ENCODE measurements at places on chromosomes 13 and 19.

- no peak for DNase-seq
Measured at GRCh38 chr13:95540888-95541287, 11.6 kb upstream of the CLDN10 start.

- DNase-seq = no peak
Measured at GRCh38 chr13:67742478-67742877, 512.3 kb upstream of the PCDH9 start.

DNA sequence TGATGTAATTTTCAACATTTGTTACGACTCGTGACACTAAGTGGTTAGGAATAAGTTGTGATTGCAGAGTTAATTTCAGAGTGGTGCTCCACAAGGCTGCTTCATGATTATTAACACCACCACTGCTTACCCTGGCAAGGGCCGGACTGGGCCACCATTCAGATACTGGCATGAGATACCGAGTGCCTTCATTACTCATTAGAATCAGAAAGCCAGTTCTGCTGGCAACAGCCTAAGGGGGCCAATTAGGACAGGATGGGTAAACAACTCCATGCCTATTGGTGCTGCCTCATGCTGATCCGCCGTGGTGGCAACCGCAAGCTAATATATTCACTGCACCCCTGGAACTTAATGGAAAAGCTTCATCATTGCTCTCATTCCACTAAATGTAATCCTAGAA, 575.1 kb downstream of the EFNB2 start:
- no peak for DNase-seq

- no peak for DNase-seq
Measured at GRCh38 chr19:58570770-58571574, 2.2 kb downstream of the MZF1 start.

DNA sequence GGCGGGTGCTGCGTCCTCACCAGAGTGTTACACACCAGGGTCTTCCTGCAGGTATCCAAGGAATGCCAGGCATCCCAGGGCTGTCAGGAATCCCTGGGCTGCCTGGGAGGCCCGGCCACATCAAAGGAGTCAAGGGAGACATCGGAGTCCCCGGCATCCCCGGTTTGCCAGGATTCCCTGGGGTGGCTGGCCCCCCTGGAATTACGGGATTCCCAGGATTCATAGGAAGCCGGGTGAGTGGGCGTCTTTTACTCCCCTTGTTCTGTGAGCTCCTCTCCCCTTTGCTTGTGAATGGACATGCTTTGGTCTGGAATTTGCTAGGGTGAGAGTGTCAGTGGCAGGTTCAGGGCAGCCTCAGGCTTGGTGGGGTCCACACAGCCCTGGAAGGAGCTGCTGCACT, 75.9 kb downstream of the RAB20 start:
- no peak for DNase-seq

- no peak for DNase-seq
Measured at GRCh38 chr19:42455621-42456081, 12.9 kb upstream of the CXCL17 start.

GRCh38 chr19:42206871-42207755, 10.4 kb downstream of the DEDD2 start:
- no peak for DNase-seq

GRCh38 chr13:85347251-85347650, 452.0 kb downstream of the SLITRK6 start:
- DNase-seq = no peak

DNA sequence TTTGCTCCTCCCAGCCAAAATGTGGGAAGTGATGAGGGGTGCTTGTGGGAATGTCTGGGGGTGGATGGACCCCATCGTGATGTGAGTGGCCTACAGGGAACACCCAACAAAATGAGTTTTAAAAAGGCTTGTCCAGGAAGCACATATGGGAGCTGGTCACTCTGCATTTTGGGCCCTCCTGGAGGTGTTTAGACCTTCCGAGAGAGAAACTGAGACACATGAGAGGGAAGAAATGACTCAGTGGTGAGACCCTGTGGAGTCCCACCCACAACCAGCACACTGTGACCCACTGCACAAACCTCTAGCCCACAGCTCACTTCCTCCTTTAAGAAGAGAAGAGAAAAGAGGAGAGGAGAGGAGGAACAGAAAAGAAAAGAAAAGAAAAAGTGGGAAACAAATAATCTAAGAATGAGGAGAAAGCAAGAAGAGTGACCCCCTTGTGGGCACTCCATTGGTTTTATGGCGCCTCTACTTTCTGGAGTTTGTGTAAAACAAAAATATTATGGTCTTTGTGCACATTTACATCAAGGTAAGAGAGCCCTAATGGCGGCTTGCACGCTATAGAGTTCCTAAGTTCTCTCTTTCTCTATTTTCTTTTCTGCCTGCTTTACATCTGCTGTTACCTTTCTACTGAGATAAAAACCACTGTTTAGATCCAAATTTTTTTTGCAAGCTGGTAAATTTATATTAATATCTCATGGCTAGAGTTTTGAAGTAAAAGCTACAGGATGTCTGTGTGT, 13.3 kb upstream of the LILRB1 start:
- no peak for DNase-seq

GRCh38 chr13:49995625-49996101, 1.2 kb upstream of the TRIM13 start:
- no peak for DNase-seq

GRCh38 chr19:11377237-11377636, 2.8 kb downstream of the SWSAP1 start:
- no peak for DNase-seq

DNA sequence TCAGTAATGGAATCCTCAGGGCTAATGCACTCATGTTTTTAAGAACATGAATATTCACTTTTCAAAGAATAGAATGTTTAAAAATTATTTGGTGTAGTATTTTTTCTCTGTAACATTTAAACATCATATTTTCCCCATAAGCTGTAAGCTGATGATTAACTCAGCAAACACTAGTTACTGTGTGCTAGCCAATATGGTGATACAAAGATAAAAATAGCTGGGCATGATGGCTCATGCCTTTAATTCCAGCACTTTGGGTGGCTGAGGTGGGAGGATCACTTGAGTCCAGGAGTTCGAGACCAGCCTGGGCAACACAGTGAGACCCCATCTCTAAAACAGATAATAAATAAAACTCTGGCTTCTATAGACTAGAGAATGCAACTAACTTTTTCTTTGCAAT, 13.2 kb downstream of the RNF17 start:
- no peak for DNase-seq

DNA sequence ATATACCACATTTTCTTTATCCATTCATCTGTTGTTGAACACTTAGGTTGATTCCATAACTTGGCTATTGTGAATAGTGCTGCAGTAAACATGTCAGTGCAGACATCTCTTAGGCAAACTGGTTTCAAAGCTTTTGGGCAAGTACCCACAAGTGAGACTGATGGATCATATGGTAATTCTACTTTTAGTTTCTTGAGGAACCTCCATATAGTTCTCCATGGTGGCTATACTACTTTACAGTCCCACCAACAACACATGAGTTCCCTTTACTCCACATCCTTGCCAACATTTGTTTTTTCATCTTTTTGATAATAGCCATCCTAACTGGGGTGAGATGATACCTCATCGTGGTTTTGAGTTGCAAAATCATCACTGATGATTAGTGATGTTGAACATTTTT, 8.5 kb downstream of the CYSLTR2 start:
- DNase-seq = no peak

- no peak for DNase-seq
Measured at GRCh38 chr13:106234636-106235035, 300.8 kb downstream of the EFNB2 start.

DNA sequence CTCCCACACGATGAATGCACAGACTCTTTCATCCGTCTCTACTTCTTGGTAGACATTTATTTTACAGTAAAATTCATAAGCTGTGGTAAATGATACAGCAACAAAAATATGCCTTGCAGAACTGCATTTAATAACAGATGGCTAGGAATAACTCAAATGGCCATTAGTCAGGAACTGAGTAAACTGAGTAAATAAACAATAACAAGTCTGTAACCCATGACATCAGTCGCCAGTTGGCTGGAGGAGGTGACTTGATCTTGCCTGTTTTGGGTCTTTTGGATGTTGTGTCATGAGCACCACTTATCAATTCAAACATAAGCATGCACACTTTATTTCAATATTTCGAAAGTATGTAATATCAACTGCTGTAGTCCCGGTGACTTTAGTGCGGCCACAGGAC, 632.6 kb upstream of the ARGLU1 start:
- no peak for DNase-seq

DNA sequence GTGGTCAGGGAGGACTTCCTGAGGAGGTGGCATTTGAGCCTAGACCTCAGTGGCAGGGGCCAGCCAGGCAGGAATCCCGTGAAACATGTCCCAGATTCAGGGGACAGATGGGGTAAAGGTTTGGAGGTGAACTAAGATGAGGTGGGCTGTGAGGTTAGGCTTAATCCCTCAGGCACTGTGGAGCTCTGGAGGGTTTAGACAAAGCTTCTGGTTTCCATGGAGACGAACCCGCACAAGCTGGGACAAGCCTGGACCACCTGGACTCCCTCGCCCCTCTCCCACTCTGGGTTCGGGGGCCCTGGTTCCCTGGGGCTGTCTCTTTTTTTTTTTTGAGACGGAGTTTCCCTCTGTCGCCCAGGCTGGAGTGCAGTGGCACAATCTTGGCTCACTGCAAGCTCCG, 15.7 kb downstream of the TJP3 start:
- DNase-seq = no peak

- no peak for DNase-seq
Measured at GRCh38 chr19:12841094-12841493, 2.8 kb downstream of the MAST1 start.

GRCh38 chr13:49935171-49936074, 717 bp downstream of the SPRYD7 start:
- DNase-seq = peak; percentile 13

DNA sequence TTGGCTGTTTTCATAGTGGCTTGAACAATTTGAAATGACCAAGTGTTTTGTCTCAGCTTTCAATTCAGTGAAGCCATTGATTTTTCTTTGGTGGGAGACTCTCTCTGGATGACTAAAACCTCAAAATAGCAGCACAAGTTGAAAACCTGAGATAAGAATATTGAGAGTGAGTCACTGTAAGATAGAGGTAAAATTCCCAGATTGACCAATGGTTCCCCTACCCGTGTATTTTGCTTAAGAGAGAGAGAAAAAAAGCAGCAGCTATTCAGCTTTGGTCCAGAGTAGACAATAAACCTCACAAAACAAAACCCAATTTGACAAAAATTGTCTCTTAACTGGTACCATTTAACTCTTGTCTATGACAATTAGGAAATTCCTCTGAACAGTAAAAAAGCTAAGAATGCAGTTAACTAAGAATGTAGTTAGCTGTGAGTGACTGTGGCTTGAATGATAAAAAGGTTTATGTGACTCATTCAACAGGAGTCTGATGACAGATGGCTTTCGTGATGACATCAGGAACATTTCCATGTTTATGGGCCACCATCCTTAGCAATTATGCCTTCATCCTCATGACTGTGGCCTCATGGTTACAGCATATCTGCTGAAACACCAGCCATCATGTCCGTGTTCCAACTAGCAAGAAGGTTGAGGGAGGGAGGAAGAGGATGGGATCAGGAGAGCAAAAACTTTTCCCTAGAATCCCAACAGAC, 356.9 kb downstream of the NDFIP2 start:
- DNase-seq = no peak

GRCh38 chr13:73133531-73133930, 74.7 kb downstream of the KLF5 start:
- no peak for DNase-seq

DNA sequence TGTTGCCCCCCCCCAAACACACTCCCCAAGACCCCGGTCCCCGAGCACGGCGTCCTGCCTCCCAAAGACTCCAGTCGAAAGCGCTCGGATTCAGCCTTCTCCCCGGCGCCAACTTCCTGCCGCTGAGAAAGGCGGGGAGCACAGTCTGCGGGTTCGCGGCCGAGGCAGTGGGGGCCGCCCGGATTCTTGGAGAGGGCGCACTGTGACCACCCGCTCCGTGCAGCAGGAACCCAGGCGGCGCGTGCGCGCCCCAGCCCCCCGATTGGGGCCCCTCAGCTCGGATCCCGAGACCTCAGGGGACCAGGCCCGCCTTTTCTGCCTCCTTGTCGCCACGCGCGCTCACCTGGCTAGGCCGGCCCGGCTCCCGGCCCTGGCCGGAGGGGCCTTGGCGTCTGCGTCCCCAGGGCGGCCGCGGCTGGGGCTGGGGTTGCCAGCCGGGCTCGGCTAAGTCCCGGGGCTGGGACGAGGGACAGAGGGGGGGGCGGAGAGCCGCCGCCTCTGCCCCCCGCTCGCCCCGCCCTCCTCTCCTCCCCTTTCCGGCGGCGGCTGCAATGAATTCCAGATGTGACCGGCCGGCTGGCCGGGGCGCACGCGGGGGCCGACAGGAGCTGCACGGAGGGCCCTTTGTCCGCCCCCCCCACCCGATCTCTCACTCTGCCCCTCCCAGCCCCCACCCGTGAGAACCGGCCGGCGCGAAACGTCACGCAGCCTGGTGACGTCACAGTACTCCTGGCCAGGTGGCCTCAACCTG, at the start of gene S1PR2:
TSS of gene S1PR2 (minus strand) at position 471 of the 751 bp plus-strand sequence. CDS start 6,426 bp downstream, outside the sequence.
- peak; percentile 74 for DNase-seq

GRCh38 chr13:23354520-23354919, 79.0 kb downstream of the SACS start:
- DNase-seq = no peak

DNA sequence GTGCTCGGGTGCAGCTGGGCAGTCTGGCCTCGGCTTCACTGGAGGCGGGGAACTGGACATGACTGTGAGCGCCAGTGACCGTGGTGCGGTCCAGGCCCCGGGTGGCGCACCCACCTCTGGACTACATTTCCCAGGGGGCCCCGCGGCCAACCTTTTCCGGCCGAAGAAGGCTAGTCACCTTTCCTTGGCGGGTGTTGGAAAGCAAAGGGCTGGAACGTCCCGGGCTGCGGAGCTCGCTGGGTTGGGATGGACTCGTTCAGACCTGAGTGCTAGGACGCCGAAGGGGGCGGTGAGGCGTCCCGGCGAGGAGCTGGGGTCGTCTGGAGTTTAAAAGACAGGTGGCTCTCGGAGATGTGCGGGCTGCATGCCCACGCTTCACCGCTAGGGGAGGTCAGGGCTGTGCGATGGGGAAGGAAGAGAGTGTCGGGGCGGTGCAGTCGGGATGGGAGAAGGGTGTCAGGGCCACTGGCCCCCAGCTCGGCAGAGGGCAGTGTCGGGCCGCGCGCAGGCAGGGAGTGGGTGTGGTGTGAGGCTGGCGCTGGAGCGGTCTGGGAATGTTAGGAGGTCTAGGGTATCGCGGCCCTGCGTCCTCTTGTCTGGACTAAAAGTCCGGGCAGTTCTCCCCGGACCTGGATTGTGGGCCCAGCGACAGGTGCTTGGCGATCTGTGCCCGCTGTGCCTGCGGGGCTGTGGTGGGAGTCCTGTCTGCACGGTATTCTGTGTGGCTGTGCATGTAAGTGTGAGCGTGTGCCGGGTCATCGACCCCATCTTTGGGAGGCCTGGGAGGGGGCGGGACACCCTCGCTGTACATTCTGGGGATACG, 57.1 kb downstream of the ZNF568 start:
- peak; percentile 61 for DNase-seq

- peak; percentile 51 for DNase-seq
Measured at GRCh38 chr13:79393564-79394249, 12.3 kb downstream of the RBM26 start.

GRCh38 chr13:85132986-85133385, 666.2 kb downstream of the SLITRK6 start:
- DNase-seq = no peak

GRCh38 chr19:52007451-52007805, 583 bp downstream of the ZNF615 start:
- peak; percentile 20 for DNase-seq

- no peak for DNase-seq
Measured at GRCh38 chr13:34065928-34066327, 248.0 kb downstream of the RFC3 start.
